ENCODE measurements at places on chromosomes 12 and 14.

DNA sequence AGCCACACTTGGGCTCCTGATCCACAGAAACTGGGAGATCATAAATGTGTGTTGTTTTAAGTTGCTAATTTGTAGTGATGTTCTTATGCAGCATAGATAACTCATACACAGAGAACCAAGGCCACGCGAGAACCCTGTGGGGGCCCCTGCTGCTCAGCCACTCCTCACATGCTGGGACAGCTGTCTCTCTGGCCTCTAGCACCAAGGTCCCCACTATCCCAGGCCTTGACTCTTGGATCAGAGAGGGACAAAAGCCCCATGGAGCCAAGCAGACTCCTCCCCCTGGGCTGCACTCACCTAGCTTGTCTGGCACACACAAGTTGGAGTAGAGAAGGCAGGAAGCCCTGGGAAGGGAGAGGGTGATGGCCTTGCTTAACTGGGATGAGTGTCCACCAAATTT, 11.3 kb downstream of the PLD4 start:
- DNase-seq, result no peak

- no peak for DNase-seq
Observed at GRCh38 chr14:69617796-69618195, 6.4 kb downstream of the SUSD6 start.

- DNase-seq, result no peak
Observed at GRCh38 chr14:85118274-85118673, 411.7 kb upstream of the FLRT2 start.

DNA sequence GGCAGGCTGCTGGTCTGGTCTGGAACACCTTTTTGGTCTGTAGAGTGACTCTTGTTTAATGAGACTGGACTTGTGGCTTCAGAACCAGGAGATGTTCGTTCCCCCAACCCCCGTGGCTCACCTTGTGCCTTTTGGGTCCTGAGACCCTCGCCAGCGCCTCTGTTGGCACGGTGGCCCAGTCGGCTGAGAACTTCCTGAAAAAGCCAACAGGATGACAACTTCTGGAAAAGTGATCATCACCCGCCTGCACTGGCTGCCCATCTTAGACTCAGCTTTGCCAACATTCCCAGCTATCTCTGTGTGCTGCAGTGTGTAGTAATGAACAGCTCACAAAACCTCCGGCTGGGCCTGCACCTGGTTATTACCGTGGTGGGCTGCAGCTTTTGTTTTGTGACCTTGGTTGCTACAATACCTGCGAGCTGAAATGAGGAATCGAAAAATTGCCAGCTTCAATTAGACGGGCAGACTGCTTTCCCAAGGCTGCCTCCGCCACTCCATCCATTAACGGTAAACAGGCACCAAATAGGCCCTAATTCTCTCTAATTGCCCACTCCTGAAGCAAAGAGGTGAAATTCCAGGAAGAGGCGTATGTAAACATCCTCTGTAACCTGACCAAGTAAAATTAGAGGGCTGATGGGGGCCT, 16.0 kb downstream of the MEG3 start:
- DNase-seq, result peak; percentile 75

GRCh38 chr12:95200128-95200894, 17.0 kb downstream of the FGD6 start:
- DNase-seq, result no peak

DNA sequence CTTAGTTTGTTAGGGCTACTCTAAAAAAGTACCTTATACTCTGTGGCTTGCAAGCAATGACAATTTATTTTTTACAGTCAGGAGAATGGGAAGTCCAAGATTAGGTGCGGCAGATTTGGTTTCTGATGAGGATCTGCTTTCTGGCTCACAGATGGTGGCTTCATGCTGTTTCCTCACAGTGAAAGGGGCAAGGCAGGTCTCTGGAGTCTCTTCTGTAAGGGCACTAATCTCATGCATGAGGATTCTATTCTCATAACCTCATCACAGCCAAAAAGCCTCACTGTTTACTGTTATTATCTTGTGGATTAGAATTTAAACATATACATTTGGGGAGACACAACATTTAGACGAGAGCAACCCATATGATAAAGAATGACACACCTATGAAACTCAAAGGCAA, 1957.4 kb upstream of the SEL1L start:
- DNase-seq, result no peak

DNA sequence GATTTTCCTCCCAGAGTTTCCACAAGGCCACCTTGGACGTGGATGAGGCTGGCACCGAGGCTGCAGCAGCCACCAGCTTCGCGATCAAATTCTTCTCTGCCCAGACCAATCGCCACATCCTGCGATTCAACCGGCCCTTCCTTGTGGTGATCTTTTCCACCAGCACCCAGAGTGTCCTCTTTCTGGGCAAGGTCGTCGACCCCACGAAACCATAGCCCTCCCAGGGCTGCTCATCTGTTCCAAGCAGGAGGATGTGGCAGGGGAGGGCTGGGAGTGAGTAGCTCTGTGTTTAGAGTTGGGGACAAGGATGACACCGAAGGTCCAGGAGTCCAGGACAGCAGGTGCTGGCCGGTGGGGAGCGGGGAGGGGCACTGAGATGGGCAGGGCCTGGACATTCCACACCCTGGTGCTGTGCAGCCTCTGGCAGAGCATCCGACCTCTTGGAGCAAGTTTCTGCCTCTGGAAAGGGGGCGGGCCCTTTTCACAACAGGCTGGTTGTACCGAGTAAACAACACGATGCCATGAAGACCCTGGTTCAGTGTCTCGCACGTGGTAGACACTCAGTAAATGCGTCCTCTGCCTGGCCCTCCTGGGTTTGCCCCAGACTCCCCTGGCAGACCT, 8.2 kb downstream of the SERPINA4 start:
- DNase-seq, result no peak

DNA sequence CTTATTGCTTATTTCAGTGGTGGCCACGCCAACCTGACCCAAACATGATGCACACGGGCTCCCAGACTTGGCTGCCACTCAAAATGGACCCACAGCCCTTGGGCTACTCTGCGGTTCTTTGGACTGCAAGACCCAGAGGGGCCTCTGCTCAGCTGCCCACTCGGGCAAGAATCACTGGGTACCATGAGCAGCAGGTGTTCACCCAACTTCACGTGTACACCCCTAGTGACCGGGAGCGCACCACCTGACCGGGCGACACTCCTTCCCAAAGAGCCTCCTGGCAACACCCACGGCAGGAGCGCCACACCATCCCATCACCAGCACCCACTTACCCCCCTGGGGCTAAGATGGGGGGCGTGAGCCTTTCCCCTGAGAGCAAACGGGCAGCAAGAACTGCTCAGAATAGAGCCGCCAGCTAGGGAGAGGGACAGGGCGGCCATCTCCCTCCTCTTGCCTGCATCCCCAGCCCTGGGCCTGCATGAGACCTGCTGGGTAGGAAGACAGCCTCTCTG, 32.0 kb downstream of the CCNK start:
- DNase-seq, result no peak

- DNase-seq, result no peak
Observed at GRCh38 chr12:64088431-64089349, 133.4 kb downstream of the KICS2 start.

GRCh38 chr14:73751157-73751691, 37.0 kb upstream of the PNMA1 start:
- DNase-seq, result no peak

- DNase-seq, result no peak
Observed at GRCh38 chr14:60350366-60350720, 101.3 kb downstream of the PPM1A start.

DNA sequence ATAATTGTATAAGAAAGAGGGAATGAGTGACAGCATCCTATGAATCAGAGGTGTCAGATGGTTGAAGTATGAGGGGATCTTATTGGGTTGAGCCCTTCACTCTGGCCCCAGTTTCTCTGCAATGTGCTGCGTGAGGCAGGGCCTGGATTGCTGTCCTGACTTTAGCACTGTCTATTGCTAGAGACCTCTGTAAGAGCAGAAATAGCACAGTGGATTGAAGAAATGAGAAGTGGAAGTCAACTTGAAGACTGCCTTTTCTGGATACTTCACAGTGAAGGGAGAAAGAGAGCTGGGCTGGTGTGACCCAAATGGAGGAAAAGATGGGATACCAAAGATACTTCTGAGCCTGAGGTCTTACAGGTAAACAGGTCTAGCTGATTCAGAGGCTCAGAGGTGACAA, 5.8 kb downstream of the ASCL4 start:
- no peak for DNase-seq

- DNase-seq, result peak; percentile 4
Observed at GRCh38 chr12:14853961-14854360, 10.6 kb upstream of the ART4 start.

GRCh38 chr12:5953835-5954586, 9.0 kb upstream of the ANO2 start:
- DNase-seq, result no peak

DNA sequence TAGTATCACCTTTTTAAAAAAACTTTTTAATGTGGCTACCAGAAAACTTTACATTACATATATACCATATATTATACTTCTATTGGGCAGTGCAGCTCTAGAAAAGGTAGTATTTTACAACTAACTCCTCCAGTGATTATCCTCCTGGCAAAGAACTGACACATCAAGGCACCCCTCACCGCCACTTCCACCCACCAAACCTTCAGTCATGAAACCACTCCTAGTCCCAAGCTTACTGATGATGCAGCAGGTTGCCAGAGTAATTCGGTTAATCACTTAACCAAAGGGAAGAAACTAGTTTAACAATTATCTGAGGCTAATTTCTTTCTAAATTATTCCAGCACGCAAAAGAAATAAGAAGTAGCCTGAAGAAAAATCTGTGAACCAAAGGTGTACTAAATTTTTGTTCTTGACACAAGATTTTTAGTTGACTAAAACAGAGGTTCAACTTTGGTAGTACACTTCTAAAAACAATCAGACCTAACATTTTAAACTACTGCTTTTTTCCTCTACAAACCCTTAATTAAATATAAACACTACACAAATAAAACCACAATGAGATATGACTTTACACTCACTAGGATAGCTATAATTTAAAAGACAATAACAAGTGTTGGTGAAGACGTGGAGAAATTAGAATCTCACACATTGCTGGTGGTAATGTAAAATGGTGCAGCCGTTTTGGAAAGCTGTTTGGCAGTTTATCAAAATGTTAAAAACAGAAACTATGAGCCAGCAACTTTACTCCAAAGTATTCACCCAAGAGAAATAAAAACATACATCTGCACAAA, 16.7 kb downstream of the SPPL3 start:
- DNase-seq, result no peak

DNA sequence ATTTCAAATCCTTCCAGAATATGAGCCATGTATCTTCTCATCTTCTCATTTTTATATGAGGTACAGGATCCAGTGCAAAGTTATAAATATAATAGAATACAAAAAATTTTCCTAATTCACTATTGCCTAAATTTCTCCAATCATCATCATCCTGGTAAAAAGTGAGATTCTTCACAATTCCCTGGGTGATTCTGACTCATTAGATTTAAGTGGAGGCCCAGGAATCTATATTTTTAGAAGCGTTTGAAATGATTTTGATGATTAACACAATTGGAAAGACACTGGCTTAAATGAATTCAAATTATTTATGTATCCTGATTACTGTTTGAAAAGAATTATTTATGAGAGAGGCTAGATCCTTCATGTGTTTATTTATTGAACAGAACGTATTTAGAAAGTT, 380.3 kb upstream of the PDE3A start:
- DNase-seq, result no peak

GRCh38 chr14:61403411-61403810, 82.0 kb downstream of the PRKCH start:
- DNase-seq, result no peak

DNA sequence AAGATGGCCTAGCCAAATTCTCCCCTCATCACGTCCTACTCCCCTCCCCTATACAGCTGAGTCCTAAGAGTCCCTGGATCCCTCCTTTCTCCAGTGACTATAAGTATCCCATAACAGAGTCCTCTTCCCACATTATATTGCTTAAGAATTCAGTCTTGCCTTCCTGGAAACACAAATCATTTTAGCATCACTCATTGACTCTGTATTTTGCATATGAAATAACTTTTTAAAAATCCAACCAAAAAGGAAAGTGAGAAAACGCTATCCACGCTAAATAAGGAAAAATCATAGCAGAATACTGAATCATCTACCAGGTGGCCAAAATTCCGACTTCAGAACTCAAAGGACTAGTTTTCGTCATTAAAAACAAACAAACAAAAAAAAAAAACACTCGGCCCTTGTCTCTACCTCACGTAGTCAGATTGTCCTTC, 130.2 kb downstream of the GCH1 start:
- DNase-seq, result no peak

DNA sequence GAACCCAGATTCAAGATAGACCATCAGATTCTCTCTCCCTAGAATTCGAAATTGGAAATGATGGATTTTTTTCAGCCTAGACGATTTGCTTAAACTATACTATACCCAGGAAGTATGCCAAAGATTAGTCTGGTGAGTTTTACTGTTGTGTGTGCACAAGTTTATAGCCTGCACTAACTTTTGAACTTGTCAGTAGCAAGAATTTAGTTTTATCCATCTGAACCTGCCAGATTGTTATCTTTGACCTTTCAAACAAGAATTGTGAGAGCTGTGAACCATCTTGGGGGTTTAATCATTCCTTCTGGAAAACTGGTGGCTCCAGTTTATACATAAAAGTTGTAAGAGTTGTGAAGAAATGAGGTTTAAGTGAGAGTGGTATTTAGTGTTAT, 243.5 kb upstream of the DAAM1 start:
- no peak for DNase-seq

- no peak for DNase-seq
Observed at GRCh38 chr14:90027842-90028241, 34.0 kb upstream of the KCNK13 start.

DNA sequence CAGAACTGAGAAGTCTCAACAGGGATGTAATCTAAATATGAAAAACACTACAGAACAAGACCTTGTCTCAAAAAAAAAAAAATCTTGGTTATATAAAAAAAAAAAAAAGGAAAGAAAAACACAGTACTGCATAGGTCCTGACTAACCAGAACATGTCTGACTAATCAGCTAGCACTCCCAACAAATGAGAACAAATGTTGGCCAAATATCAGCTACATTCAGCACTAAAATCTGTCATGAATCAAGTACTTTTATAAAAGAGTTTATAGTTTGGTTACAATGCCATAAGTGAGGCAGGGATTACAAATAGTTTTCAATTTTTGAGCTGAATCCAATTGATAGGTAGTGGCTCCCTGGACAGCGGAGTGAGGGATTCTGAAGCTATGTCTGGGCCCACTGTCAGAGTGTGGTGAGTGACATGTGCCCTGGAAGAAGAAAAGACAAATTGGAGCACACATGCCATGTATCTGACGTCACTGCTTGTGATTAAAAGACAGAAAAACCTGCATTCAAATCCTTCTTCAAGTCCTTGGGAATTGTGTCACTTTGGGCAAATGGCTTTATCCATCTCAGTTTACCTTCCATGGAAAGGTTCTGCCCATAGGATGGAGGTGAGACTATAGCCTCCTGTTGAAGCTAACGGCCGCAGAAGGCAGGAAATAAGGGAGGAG, 5.6 kb upstream of the FAM234B start:
- no peak for DNase-seq

- DNase-seq, result peak; percentile 58
Observed at GRCh38 chr14:58426670-58427280, 556 bp downstream of the TIMM9 start.

DNA sequence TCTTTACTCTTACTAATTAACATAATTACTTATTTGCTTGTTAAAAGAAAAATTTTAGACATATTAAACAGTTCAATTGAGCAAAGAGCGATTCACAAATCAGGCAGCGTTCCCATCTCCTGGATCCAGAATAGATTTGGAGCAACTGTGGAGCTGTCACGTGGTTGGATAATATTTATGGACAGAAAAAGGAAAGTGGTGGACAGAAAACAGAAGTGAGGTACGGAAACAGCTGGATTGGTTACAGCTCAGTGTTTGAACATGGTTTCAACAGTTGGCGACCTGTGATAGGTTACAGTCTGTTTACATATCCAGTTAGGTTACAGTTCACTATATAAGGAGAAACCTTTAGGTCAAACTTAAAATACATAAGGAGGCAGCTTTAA, 19.7 kb upstream of the FAM234B start:
- no peak for DNase-seq

Data from NCI-H1092 (cell line).